ENCODE measurements at places on chromosomes 12 and 14. TPM values are rescaled to one million over a fixed set of nuclear protein-coding genes. Genes with fewer than 3 reads are reported as not detected.

The P2RX7 gene
- total RNA-seq, result 0.23 TPM

The AQP6 gene
- total RNA-seq, result 0.31 TPM

- DNase-seq, result no peak
- H3K27me3 ChIP-seq, result no peaks in the 10 kb centered on the region
- H3K27ac ChIP-seq, result no peak overlapping the region
- H3K4me3 ChIP-seq, result no peak overlapping the region
- H3K4me1 ChIP-seq, result no peaks in the 10 kb centered on the region
- H3K36me3 ChIP-seq, result no peaks in the 10 kb centered on the region
Measured at GRCh38 chr12:20885552-20885951, 75.0 kb downstream of the SLCO1B3 start.

GRCh38 chr12:80625901-80626300 is 81.5 kb upstream of the MYF6 start:
- H3K4me3 ChIP-seq, result no peak overlapping the region
- H3K4me1 ChIP-seq, result no peaks in the 10 kb centered on the region
- no peak overlapping the region for H3K27ac ChIP-seq
- H3K27me3 ChIP-seq, result no peaks in the 10 kb centered on the region
- DNase-seq, result no peak

DNA sequence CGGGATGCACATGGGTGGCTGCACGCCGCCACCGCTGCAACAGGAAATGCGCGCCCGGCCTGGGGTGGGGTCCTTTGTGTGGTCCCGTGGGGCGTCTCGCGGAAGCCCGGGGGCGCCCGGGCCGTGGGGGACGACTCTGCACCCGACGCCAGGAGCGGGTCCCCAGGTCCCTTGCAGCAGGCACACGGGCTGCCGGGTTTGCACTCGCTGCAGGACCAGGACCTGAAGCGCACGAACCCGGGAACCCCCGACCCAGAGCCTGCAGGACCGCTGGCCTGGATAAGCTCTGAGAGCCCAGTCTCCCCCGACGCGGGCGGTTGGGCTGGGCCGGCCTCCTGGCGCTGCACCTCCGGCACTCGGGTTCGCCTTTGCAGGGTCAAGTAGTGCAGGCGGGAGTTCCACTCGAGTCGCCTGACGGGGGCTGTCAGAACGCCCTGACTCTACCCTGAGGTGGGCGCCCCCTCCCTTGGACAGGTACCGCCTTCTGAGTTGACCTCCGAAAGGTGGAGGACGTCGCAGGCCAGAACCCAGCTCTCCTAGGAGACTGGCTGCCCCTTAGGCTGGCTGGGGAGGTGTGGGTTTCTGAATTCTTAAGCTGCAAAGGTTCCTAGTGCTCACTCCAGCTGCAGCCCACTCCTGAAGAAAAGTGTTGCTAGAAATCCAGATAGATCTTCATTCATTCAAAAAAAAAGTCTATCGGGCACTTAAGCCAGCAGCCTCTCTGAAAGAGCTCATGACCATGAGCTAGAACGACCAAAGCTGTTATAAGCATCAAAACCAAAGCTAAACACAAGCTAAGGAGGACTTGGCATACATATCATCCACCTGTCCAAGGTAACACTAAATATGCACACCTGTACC is 68.0 kb downstream of the RNF34 start:
- H3K27me3 ChIP-seq, result no peaks in the 10 kb centered on the region
- H3K4me3 ChIP-seq, result peak overlapping the region; percentile 53
- DNase-seq, result no peak
- no peak overlapping the region for H3K27ac ChIP-seq
- no peaks in the 10 kb centered on the region for H3K36me3 ChIP-seq
- peaks cover 7% of the 10 kb centered on the region for H3K4me1 ChIP-seq

DNA sequence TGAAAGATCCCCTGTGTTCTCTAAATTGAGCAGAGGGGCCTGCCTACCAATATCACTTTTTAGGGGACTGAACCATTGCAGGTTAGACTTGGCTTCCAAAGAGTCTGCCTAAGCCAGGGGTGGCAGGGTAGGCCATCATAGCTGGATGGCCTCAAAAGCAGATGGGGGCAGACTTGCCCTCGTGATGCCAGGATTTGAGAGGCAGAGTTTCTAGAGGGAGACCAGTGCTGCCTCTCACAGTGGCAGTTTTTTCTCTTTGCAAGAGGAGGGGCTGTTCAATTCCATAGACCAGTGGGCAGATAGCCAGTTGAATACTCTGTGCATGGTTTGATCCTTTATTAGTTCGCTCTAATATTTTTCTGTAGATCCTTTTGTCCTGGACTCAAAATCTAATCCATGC is 23.8 kb upstream of the SMCO2 start:
- DNase-seq, result no peak
- H3K27ac ChIP-seq, result no peak overlapping the region
- no peaks in the 10 kb centered on the region for H3K36me3 ChIP-seq
- no peaks in the 10 kb centered on the region for H3K27me3 ChIP-seq

GRCh38 chr12:124592050-124592449 is 24.6 kb upstream of the NCOR2 start:
- no peak for DNase-seq
- H3K4me1 ChIP-seq, result no peaks in the 10 kb centered on the region
- H3K4me3 ChIP-seq, result no peak overlapping the region
- H3K36me3 ChIP-seq, result no peaks in the 10 kb centered on the region
- no peak overlapping the region for H3K27ac ChIP-seq
